CD4-positive, alpha-beta T cell treated with Interferon alpha-2 for 1 hour (primary cell): ENCODE measurements at places on chromosomes 4 and X.

GRCh38 chr4:147777456-147778091 lies 45.7 kb downstream of the ARHGAP10 start:
- no peak for DNase-seq

GRCh38 chr4:140926672-140927071 lies 170.5 kb upstream of the TBC1D9 start:
- no peak for DNase-seq

- DNase-seq: no peak
Measured at GRCh38 chr4:28462766-28463700, 1602.4 kb downstream of the STIM2 start.

GRCh38 chr4:56466910-56467283 lies 520 bp upstream of the SRP72 start:
- no peak for DNase-seq

- no peak for DNase-seq
Measured at GRCh38 chr4:24544208-24544988, 40.0 kb downstream of the DHX15 start.

- DNase-seq: no peak
Measured at GRCh38 chr4:159107203-159107925, 4.5 kb downstream of the RAPGEF2 start.

- no peak for DNase-seq
Measured at GRCh38 chr4:139300431-139301112, 733 bp upstream of the NAA15 start.

DNA sequence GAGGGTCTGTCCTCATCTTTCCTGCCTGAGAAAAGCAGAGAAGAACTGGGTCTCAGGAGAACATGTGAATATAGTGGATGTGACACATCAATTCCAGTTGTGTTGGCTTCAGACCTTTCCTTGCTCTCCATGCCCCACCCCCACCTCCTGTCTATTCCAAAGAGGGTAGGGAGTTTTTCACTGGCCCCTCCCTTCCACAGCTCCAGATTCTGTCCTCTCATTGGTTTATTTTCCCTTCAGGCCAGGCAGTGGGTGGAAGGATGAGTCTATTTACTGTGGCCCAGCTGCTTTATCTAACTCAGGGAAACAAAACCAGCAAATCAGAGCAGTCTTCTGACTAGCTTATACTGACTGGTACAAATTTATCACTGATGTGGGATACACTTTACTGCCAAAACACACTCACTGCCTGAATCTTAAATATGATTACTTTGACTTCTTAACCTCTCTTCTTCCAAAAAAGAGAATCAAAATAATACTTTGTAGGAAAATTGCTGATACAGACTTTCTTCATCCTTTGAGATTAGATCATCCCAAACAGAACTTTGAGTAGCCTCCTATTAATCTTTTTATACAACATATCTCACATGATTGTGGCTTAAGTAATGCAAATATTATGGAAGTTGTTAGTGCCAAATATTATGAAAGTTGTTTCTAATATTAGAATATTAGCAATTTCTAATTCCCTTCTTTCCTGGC lies 221.2 kb downstream of the MID1 start:
- DNase-seq: no peak
